ENCODE measurements at places on chromosomes 16 and 17. TPM values are rescaled to one million over a fixed set of nuclear protein-coding genes. Genes with fewer than 3 reads are reported as not detected.

The FN3KRP gene
- 27.2 TPM for total RNA-seq

The TBC1D26 gene
- not detected for total RNA-seq

The KRT15 gene
- total RNA-seq: 3.0 TPM

The HAP1 gene
- not detected for total RNA-seq

The CCL17 gene
- total RNA-seq: not detected

The SLC22A31 gene
- total RNA-seq: 0.25 TPM

The SYT17 gene
- total RNA-seq: 0.26 TPM

The IGFALS gene
- under 0.01 TPM for total RNA-seq

The PSMB10 gene
- total RNA-seq: 61.7 TPM

The KRT31 gene
- total RNA-seq: not detected

The ARL5C gene
- under 0.01 TPM for total RNA-seq

The ZNF287 gene
- 6.3 TPM for total RNA-seq

The AKAP10 gene
- 21.8 TPM for total RNA-seq

The FAM83G gene
- total RNA-seq: 7.4 TPM

The DRC3 gene
- 0.66 TPM for total RNA-seq

The NPW gene
- 0.06 TPM for total RNA-seq

The PIMREG gene
- total RNA-seq: 17.6 TPM

The BEAN1 gene
- total RNA-seq: not detected

The CEP295NL gene
- 5.0 TPM for total RNA-seq

The ITGAX gene
- 0.26 TPM for total RNA-seq

The SHISA9 gene
- total RNA-seq: not detected

The MYO15A gene
- total RNA-seq: 0.99 TPM

The STH gene
- not detected for total RNA-seq

The LRRC37A gene
- total RNA-seq: 1.1 TPM

The CACNG1 gene
- not detected for total RNA-seq

The DLX4 gene
- total RNA-seq: not detected

The SLC52A1 gene
- not detected for total RNA-seq

The SHCBP1 gene
- total RNA-seq: 16.4 TPM

The GDPD3 gene
- 0.99 TPM for total RNA-seq

The NUDT7 gene
- total RNA-seq: 8.3 TPM

The TVP23A gene
- total RNA-seq: 0.19 TPM

The KRTAP4-6 gene
- not detected for total RNA-seq

The GNGT2 gene
- total RNA-seq: 0.66 TPM

The CMTM4 gene
- total RNA-seq: 9.1 TPM

The KRTAP2-1 gene
- total RNA-seq: not detected

The SMTNL2 gene
- not detected for total RNA-seq

The ASIC2 gene
- total RNA-seq: 0.13 TPM

The CWC25 gene
- 10.1 TPM for total RNA-seq

Measured in aortic smooth muscle cell (primary cell).